Activated CD4-positive, alpha-beta T cell treated with anti-CD3 and anti-CD28 coated beads for 4 hours (primary cell): ENCODE measurements at places on chromosomes 12 and 14.

GRCh38 chr14:91047174-91047753, 13.2 kb downstream of the RPS6KA5 start:
- no peak for DNase-seq

DNA sequence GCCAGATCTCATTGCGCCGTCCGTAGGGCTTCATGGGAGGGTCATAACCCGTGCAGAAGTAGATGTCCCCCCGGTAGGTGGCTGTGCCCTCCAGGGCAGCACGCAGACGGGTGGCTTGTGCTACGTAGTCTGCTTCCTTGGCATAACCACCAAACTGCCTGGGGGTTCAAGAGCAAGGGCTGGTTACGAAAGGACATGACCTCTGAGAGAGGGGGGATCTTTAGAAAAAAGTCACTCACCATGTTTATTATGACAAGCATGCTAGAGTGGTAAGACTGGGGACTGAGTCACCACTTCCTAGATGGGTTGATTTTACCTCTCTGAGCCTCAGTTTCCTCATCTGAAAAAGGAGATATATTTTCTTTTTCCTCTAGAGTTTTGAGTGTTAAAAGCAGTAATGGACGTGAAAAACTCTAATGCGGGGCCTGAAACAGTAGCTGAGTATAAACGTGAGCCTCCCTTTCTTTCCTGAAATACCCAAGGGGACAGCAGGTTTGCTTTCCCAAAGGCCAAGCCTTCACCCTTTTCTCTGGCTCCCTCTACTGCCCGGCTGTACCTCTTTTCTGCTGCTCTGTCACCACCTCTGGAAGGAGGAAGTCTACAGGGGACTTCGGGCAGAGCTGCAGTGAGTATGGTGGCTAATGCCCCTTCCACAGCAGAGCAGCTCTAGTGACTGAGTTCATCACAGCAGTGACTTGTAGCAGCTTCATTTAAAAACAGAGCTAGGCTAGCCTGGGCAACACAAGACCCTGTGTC, 23.5 kb upstream of the GPRC5D start:
- no peak for DNase-seq

GRCh38 chr14:34711169-34711568, 3.2 kb downstream of the CFL2 start:
- no peak for DNase-seq

- DNase-seq = no peak
These were observed 18.8 kb downstream of the BEGAIN start for GRCh38 chr14:100568164-100568997.

DNA sequence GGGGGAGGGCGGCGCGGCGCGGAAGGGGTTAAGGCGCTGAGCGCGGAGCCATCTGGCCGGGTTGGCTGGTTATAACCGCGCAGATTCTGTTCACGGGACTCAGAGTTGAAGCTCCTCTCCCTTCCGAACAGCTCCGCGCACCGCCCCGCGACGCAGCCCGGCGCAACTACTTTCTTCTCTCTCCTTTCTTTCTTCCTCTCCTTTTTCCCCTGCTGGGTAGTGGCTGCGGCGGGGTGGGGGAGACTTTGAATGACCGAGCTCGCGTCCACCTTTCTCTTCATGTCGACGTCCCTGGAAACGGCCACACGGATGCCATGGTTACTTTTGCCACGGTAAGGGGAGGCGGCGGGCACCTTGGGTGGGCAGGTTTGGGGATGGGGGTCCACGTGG, at the start of gene NTF3:
Gene NTF3, plus strand, starts transcription at position 98 of the 390 bp plus-strand sequence. Its CDS starts 217 bp downstream, at position 315.
- no peak for DNase-seq

- DNase-seq = no peak
These were observed 765.6 kb upstream of the FOXG1 start for GRCh38 chr14:28001002-28001401.

GRCh38 chr14:32412532-32412931, 83.4 kb downstream of the AKAP6 start:
- DNase-seq = no peak

GRCh38 chr14:94761348-94761996, 8.4 kb downstream of the GSC start:
- no peak for DNase-seq

GRCh38 chr12:48296586-48297282, 54.0 kb downstream of the ZNF641 start:
- peak; percentile 33 for DNase-seq

- peak; percentile 12 for DNase-seq
These were observed 54.3 kb downstream of the CLMN start for GRCh38 chr14:95265106-95266094.

- no peak for DNase-seq
These were observed 228.5 kb upstream of the G2E3 start for GRCh38 chr14:30330445-30330844.

GRCh38 chr12:109804820-109805761, 28.1 kb downstream of the TRPV4 start:
- peak; percentile 52 for DNase-seq

GRCh38 chr12:133156125-133156690, 25.1 kb upstream of the ZNF268 start:
- DNase-seq = no peak
